Inflammatory macrophage (primary cell): ENCODE measurements at places on chromosomes 3 and 15.
A peak's percentile ranks its signal among the peaks of the same experiment; 100 is the strongest.

GRCh38 chr3:114904633-114905032 is 242.5 kb downstream of the ZBTB20 start:
- no peak for DNase-seq

GRCh38 chr3:9951962-9952805 is at the start of gene PRRT3:
Gene PRRT3 (minus strand): TSS chr3:9952408. CDS start chr3:9950115, 2,293 bp downstream.
- DNase-seq, result peak; percentile 62

DNA sequence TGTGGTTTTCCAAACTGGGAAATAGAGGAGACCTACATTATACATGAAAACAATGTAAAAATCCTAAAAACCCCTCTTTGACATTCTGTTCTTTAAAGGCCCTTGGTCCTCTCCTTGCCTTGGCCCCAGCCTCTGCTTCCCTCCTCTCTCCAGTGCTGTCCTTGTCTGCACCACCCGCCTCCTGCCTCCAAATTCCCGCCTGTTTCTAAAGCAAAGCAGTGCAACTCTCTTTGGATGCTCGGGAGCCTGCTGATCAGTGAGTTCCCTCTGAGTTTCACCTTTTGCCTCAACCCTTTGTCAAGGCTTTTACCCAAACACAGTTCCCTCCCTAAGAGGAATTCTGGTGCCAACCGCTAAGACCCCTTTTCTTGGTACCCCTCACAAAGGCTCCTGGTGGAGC is 8.0 kb downstream of the ANKDD1A start:
- no peak for DNase-seq

DNA sequence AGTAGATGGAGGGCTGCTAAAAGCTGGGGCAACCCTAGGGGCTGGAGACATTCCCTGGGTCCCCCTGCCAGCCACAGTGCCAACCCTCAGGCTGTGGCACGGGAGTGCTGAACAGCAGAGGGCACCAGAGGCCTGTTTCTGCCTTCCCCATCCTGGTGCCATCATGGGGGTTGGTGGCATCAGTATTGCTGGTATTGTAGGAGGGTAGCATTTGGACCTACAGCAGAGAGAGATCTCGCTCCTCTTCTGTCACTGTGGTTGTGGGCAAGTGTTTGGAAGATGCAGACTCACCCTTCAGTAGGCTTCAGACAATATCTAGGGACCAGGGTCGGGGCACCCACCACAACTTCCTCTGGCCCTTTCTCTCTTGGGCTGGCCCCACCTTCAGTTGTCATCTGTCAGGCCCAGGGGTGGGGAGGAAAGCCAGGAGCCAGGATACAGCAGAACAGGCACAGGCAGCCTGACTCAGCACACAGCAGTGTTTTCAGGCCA is 123.5 kb downstream of the RPLP1 start:
- peak; percentile 74 for DNase-seq

GRCh38 chr15:35218215-35218614 is 133.1 kb upstream of the NANOGP8 start:
- no peak for DNase-seq

- no peak for DNase-seq
Measured at GRCh38 chr3:54632326-54632665, 295.6 kb downstream of the LRTM1 start.

DNA sequence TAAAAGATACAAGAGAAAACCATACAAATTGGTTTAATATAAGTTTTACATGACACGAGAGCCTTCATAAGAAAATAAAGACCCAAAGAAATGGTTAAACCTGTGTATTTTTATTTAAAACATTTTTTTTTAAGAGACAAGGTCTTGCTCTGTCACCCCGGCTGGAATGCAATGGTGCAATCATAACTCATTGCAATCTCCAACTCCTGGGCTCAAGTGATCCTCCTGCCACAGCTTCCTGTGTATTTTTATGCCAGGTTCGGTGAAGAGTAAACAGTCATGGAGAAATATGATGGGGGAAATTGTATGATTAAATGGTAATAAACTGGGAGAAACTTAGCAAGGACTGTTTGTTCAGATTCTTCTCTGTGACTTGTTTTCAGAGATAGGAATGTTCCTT is 441.0 kb downstream of the TUSC7 start:
- no peak for DNase-seq

- peak; percentile 78 for DNase-seq
Measured at GRCh38 chr15:58447271-58448010, 15.7 kb downstream of the LIPC start.

GRCh38 chr3:13411186-13411860 is 8.8 kb downstream of the NUP210 start:
- DNase-seq, result no peak

- DNase-seq, result no peak
Measured at GRCh38 chr15:49637857-49638256, 17.0 kb downstream of the DTWD1 start.

GRCh38 chr3:184538666-184539431 is 22.7 kb upstream of the EPHB3 start:
- no peak for DNase-seq

GRCh38 chr3:114152519-114153151 is 26.2 kb downstream of the DRD3 start:
- peak; percentile 62 for DNase-seq

DNA sequence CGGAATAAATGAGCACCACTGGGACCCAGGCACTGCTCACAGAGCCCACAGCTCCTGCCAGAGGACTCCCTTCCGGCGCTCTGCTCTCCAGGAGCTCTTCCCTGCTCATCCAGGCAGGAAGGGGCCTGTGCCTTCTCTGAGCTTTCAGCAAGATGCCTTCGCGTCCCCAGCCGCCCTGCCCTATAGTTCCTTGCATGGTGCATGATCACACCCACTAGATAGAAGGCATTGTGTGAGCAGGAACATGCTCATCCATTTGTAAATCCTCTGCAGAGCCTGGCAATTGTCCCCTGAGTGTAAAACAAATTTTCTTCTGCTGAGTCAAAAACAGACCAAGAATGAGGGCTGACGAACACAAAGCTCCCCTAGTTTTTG is 181.6 kb downstream of the MEGF11 start:
- DNase-seq, result no peak

- no peak for DNase-seq
Measured at GRCh38 chr3:197367081-197367780, 68.8 kb upstream of the DLG1 start.

DNA sequence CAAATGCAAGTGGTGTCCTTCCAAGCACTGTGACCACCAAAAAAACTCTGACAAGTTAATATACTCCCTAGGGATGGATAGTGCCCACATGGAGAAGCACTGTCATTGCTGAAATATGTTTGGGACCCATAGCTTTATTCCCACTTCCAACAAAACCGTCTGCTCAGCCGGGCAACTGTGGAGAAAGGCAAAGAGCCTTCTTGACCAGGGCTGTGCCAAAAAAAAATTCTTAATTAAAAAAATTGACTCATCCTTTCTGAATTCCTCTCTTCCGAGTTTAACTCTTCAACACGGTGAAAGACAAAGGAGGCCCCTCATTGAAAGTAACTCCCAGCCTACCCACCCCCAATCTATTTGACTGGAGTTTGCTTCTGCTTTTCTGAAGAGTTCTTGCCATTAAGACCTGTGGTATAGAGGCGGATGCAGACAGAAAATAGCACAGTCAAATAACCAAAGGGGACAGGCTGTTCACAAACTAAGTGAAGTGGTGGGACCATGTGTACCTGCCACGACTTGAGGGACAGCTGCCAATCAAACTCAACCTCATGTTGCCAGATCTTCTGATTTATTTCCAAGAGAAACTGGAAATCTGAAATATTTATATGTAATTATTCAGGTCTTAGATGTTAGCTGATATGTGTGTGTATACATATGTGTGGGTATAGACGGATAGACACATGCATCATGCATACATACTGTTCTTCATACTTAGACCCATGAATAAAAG is 135.4 kb upstream of the PFN2 start:
- DNase-seq, result no peak

DNA sequence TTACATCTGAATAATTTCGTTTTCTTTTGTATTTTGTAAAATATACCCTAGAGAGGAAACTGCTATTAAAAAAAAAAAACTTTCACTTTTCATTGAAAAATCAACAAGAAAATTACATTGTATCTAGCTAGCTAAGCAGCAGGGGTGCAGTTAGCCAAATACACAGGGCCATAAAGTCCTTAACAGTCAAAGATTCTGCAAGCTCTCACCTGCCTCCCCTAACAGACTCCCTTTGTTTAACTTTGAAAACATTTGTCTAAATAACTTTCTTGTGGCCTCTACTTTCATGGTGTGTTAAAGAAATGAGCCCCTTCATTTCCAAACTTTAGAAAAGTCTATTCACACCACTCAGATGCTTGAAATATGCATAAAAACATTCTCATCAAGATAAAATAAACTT is 23.3 kb downstream of the CBLB start:
- no peak for DNase-seq

- peak; percentile 65 for DNase-seq
Measured at GRCh38 chr15:81115054-81115939, 18.8 kb upstream of the CFAP161 start.

GRCh38 chr15:43143203-43143941 is 10.0 kb downstream of the TMEM62 start:
- peak; percentile 24 for DNase-seq

GRCh38 chr3:177597311-177598096 is 400.2 kb upstream of the TBL1XR1 start:
- peak; percentile 52 for DNase-seq

DNA sequence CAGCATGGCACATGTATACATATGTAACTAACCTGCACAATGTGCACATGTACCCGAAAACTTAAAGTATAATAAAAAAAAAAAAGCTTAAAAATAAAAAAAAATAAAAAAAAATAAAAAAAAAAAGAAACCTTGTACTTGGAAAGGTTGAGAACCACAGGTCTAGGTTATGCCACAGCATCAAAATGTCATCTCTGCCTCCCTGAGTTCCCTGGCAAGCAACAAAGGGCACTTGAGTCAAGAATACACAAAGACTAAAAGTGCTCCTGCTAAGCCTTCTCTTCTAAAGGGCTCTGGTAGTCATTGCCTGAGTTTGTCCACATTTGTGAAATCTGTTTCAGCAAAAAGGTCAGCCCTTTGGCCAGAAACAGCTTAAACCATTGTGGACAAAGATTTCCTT is 395.8 kb upstream of the CCDC54 start:
- DNase-seq, result no peak

- DNase-seq, result no peak
Measured at GRCh38 chr15:64800476-64800875, 25.0 kb downstream of the PIF1 start.

- peak; percentile 71 for DNase-seq
Measured at GRCh38 chr3:45642731-45643152, 46.5 kb upstream of the SACM1L start.

GRCh38 chr3:89426060-89426459 is 318.6 kb downstream of the EPHA3 start:
- DNase-seq, result no peak

DNA sequence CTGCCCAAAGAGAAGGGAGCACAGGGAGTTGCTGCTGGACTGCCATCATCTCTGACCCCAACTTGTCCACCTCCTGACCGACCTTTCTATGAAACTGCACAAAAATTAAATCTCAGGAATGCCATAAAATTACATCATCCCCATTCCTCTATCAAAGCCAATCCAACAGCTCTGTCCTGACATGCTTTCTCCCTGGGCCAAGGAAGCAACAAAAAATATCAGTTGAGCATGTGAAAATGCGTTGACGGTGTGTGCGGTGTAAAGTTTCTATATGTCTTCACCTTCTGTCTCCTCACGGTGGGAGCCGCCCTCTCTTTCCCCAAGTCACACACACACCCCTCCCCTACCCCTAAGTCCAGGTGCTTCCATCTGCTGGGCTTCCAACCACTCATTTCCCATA is 3.6 kb upstream of the ZNF774 start:
- DNase-seq, result no peak

GRCh38 chr3:28745916-28746617 is 397.4 kb upstream of the AZI2 start:
- no peak for DNase-seq

DNA sequence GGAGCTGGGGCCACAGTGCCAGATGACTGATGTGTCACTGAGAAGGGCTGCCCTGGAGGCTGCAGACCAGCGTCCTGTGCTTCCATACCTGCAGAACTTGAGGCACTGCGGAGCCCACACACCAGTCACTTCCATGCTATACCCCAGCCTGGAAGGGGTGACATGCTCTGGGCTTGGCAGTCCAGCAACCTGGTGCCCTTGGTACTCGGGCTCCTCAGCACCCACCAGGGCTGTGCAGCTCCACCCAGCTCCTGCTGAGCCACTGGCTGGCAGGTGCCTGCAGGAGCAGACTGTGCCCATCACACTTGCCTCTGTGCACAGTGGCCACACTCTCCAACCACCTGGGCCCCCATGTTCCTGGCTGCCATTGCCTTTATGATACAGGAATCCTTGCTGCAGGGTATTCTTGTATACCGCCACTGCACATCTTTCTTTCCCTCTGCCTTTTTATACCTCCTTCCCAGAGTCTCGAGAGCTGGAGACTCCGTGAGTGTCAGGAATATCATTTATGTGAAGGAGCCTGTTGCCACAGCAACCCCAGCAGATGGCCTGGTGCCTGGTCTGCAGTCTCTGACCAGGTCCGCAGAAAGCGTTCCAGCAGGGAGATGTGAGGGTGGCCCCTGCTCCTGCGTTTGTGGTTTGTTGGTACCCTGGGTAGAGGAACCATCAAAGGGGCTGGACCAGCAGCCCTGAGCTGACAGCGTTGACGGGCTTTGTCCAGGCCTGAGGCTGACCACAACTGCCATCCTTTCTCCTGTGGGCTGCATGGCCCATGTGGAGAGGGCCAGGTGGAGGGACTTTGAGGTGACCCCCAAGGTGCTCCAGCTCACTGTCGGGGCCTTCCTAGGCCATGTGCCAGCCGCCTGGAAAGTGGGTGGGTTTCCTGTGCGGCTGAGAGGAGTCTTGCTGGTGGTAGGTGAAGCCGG is 93.4 kb upstream of the PLXNA1 start:
- no peak for DNase-seq

DNA sequence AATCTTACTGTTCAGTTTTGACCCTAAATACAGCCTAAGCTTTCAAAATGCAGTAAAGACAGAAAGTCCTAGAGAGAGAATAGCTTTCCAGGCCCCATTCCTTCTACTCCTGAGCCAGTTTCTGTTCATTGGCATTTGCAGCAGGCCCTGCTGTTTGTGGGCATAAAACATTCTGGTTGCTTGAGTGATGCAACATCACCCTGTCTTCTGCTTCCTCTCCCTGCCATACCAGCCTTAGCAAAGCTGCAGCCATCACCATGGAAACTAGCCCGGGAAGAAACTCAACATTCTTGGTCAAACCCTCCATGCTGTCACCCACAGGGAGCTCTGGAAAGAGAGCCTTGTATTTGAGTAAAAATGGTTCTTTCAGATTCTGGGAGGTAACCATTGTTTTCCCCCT is 325.7 kb downstream of the MAGI1 start:
- DNase-seq, result no peak
